ENCODE measurements at places on chromosomes 5 and 9. TPM values are rescaled to one million over a fixed set of nuclear protein-coding genes. Genes with fewer than 3 reads are reported as not detected.

CXCL14 gene
- total RNA-seq: 0.64 TPM

- DNase-seq: no peak
Observed at GRCh38 chr5:127834554-127834953, 131.4 kb downstream of the CCDC192 start.

F2RL2 gene
- not detected for total RNA-seq

GRCh38 chr5:144230806-144231205 lies 60.1 kb downstream of the KCTD16 start:
- no peak for DNase-seq

- DNase-seq: peak; percentile 32
Observed at GRCh38 chr5:57779383-57780223, 297.0 kb upstream of the ACTBL2 start.

SLC4A9 gene
- 0.76 TPM for total RNA-seq

GRCh38 chr5:92435781-92436180 lies 1052.7 kb upstream of the ARRDC3 start:
- DNase-seq: no peak
